Cortex of kidney (tissue), 1 donor: ENCODE measurements at places on chromosomes 6 and 20.

GRCh38 chr6:76342611-76343160 is 270.2 kb upstream of the IMPG1 start:
- DNase-seq = no peak

GRCh38 chr20:19620446-19620845 is 137.6 kb upstream of the RIN2 start:
- DNase-seq = no peak

GRCh38 chr6:21213492-21213891 is 380.1 kb upstream of the SOX4 start:
- DNase-seq = no peak

- no peak for DNase-seq
Observed at GRCh38 chr6:111837007-111837406, 36.2 kb downstream of the FYN start.

DNA sequence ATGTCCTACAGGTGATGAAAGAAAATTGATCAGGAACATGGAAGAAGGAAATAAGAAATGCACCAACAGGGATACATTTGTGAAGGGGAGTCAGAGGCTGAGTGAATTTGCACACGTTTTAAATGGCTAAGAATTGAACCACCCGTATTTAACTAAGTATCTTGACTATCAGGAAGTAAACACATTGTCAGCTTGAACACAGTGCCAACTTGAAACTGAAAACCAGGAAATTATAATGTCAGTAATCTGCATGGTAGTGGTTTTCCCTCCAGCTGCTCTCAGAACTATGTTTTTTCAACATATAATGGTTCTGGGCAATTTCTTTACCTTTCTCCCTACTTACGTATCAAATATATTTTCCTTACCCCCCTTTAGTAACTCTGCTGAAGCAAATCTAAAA is 366.5 kb upstream of the POU3F2 start:
- DNase-seq = no peak

DNA sequence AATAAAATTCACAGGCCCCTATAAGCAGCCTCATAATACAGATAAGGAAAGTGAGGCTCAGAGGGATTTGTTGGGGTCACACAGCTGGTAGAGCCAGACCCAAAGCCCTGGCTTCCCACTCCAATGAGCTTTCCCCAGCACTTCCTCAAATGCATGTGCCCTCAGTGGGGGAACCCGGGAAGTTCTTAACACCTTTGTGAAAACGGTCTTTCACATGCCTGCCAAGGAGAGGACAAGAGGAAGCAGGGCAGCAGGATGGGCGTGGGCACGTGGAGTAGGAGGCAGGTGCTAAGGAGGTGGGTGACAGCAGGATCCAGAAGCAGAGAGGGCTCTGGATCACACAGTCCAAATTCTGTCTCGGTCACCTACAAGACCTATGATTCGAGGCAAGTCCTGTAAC is 598 bp downstream of the PI16 start:
- DNase-seq = no peak

DNA sequence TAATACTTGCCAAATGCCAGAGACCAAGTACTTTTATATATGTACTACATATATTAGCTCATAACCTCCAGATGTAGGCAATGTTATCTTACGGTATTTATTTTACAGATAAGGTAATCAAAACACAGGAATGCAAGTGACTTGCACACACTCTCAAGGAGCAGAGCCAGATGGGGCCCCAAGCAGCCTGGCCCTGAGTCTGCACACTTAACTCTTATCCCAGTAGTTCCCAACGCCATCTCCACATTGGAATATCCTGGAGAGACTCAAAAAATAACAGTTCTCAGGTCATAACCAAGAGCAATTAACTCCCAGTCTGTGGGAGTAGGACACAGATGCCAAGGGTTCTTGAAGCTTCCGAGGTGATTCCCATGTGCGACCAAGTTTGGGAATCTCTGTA is 398.7 kb downstream of the PHF3 start:
- DNase-seq = no peak

DNA sequence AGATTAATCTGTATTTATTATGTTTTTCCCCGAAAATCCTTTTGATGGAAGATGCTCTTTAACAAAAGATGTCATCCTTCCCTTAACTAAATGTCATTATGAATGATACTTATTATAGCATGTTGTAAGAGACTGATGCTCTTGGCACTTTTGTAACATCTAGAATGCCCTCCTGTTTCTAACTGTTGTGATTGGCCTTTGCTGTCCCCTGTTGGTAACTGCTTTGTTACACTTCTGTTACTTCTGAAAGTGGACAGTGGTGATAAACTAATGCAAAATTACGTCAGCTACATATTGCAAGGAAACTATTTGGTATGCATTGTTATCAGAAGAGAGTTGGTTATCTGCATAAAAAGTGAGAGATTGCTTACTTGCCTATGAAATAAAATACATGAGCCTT is 5.8 kb downstream of the TTK start:
- DNase-seq = no peak

- DNase-seq = no peak
Observed at GRCh38 chr6:1201547-1202200, 110.2 kb upstream of the FOXQ1 start.

GRCh38 chr6:69871107-69871506 is 4.8 kb downstream of the COL19A1 start:
- DNase-seq = no peak

GRCh38 chr6:138052783-138053182 is 54.4 kb downstream of the PERP start:
- no peak for DNase-seq

DNA sequence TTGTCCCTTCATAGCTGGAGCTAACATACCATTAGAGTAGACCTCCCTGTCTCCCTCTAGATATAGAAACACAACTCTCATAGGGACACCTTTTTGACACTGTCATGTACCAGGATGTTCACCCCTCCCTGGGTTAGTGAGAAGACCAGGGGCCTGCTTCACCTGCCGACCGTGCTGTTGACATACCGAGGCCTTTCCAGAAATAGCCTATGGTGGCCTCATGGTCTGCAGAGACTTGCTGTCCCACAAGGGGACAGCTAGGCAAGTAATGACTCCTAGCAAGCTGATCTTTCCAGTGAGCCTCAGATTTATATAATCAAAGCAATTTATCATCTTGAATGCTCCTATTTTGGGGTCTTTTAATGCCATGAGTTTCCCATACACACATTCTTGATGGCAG is 15.0 kb downstream of the ZDHHC14 start:
- no peak for DNase-seq

DNA sequence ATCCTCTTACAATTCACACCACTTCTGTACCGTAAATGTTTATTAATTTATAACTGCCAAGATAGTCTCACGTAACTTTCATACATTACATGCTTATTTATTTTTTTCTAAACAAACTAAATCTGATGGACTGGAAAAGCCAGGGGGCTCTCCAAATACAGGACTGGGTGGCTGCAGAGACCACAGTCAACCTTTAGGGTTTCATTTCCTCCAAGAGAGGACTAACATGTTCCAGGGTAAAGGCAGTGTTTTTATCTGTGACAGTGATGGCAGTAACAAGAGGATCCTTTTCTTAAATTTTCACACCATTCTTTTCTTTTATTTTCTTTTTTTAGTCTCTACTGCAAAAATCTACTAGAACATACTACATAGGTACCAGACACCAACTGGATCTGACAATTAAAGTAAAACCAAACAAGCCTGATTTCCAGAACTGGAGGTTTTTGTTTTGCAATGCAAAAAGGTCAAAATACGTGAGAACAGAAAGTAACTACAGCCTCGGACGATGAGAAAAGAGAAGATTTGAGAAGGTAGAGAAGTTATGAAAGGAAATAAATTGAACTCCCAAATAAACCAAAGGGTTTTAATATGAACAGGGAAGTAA is 1.2 kb downstream of the LMBRD1 start:
- DNase-seq = no peak

DNA sequence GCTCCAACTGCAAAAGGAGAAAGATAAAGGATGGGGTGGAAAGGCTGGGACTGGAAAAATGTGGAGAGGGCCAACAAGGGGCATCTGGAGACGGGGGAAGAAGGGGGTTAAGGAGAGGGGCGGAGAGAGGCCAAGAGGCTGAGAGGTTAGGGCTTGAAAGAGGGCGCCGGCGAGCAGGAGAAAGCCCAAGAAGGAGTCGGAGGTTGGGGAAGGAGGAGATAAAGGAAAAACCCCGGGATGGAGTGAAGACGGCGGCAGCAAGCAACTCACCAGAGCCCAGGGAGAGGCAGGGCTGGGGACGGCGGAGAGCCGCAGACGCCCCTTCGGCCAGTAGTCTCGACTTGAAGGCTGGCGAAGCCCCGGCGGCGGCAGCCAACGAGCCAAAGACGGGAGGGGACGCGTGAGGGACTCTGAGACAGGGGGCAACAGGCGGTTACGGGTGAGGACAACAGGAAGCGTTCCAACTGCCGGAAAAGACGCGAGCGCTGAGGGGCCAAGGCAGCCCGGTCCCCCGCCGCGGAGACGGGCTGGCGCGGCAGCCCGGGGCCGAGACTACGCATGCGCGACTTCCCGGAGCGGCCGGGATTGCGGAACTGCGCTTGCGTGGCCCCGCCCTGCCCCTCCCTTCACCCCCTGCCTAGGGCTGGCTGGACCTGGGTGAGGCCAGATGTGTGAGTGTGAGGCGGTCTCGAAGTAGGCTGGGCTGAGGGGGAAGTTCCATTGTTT is at the start of gene STK38:
TSS of gene STK38 (minus strand) at position 560 of the 726 bp plus-strand sequence. CDS start 7,277 bp downstream, outside the sequence.
- DNase-seq = no peak

GRCh38 chr20:51460569-51461265 is 81.8 kb downstream of the NFATC2 start:
- no peak for DNase-seq

GRCh38 chr20:19314621-19315020 is 102.2 kb downstream of the SLC24A3 start:
- no peak for DNase-seq

DNA sequence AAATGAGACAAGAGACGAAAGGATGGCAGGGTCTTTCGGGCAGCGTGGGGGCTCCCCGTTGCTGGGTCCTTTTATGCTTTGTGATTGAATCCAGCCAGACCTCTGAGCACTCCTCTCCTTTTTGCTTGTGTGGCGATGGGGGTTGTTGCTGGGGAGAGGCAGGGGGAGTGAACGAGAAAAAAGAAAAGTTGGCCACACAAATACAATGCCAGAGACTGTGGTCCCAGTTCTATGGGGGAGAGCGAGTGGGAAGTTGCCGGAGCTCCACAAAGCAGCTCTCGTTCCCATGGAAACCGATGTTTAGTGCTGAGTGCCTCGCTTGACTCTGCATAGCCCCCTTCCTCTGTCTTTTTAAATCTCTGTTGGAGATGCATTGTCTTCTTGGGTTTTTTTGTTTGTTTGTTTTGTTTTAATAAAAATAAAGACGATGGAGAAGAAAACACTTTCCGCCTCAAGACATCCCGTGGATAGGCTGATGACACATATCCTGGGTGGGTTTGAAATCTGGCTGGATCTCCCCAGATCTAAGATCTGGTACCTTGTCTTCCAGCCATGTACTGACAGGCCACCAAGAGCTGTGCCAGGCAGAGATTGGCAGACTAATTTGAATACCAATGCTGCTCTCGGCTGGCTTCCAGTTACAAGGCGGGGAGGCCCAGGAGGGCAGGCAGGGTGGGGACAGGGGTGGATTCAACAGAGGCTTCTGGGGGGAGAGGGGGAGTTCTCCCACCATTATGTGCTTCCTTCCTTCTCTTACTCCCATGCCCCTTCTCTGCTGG is 529.3 kb downstream of the QKI start:
- no peak for DNase-seq

DNA sequence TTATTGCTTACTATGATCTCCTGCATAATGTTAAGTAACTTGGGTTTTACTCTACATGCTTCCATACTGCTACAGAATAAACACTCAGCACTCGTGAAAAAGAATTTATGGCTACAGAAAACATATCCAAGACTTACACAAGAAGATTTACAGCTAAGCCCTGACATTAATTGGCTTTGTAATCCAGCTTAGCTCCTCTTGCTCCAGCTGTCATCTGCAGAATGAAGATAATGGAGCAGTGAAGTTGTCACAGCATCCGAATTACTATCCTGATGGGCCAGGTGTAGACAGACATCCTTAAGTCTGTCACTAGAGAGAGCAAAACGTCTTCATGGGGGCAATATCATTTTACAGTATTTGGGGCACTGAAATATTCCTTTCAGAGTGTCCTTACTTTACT is 155.3 kb downstream of the PRKN start:
- no peak for DNase-seq

DNA sequence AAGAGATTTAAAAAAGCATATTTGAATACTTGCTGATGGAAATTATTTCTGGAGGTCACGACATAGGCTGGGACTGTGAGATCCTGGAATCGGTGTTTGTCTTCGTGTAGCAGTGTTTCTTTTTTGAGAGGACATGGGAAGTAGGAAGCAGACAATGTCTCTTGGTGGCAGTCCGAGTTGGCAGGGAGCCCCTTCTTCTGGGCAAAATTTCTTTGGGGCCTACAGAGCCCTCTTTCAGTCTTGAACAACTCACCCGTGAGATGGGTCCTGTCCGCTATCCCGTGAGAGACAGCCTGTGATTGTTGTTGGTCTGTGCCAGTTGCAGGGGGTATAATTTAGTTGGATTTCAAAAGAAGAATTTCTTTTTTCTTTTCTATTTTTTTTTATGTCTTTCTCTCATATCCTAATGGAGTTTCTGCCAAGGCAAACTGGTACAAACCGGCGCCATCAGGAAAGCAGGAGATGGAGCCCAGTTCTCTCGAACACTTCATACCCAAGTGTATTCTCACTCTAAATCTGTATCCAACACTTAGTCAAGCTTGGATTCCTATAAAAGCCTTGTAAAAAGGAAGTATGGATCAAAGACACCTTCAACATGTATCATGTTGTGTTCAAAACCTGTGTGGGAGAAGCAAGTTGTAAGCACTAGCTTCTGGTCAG is 785.1 kb downstream of the MAFB start:
- no peak for DNase-seq

- no peak for DNase-seq
Observed at GRCh38 chr20:58568483-58569240, 53.5 kb upstream of the APCDD1L start.

DNA sequence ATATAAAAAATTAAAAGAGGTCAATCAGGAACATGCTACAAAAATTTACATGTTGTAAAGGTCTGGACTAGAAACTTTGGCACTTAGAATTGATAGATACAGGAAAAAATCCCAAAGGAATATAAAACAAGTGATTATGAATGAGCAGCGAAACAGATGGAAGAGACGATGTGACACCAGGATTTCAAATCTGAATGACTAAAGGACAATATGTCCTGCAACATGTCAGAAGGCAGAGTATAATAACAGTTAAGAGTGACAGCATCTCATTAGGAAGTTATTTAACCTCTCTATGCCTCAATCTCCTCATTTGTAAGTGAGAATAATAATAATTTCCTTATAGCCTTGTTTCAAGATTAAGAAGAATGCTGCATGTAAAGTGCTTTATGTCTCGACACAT is 50.3 kb downstream of the FRK start:
- no peak for DNase-seq

- DNase-seq = no peak
Observed at GRCh38 chr6:96089173-96089572, 73.4 kb downstream of the FUT9 start.

- DNase-seq = no peak
Observed at GRCh38 chr20:56788671-56789610, 159.8 kb downstream of the TFAP2C start.

GRCh38 chr20:44195605-44196004 is 8.6 kb upstream of the JPH2 start:
- no peak for DNase-seq
